ENCODE measurements at places on chromosomes 13 and 19. TPM values are rescaled to one million over a fixed set of nuclear protein-coding genes. Genes with fewer than 3 reads are reported as not detected.

The FCER2 gene
- 0.15 TPM for total RNA-seq

- no peak for DNase-seq
These were observed 40.3 kb upstream of the USPL1 start for GRCh38 chr13:30577401-30577852.

The FUT2 gene
- 0.08 TPM for total RNA-seq

DNA sequence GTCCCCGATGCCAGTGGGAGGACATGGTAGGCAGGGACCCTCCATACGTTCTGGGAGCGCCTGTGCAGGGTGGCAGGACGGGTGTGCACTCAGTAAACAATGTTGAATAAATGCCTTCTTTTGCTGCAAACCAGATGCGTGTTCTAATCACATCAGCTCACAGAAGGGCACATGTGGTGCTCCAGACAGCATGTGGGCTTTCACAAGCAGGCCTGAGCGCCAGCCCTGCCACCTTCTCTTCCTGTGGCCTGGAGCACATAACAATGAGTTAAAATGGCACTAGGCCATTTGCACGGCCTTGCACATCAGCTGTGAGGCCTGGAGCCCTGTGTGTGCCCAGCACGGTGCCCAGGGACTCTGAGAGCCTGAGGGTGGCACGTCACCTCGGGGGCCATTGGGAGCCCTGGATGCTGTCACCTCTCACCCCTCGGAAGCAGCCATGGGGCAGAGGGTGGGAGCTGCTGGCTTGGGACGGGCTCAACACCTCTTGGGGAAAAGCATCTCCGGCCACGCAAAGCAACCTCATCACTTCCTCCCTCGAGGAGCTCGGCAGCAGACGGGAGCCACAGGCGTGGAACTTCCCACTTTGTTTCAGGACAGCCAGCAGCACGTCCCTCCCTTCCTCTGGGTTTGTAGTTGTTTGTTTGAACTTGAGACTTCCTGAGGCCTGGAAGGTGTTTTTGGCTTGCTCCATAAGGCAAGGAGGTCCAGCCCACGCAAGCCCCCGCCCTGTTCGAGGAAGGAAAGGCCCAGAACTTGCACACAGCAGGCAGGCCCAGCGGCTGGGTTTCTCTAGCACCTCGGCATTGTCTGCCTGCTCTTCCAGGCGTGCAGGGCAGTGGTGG lies 9.8 kb downstream of the MCF2L start:
- no peak for DNase-seq

DNA sequence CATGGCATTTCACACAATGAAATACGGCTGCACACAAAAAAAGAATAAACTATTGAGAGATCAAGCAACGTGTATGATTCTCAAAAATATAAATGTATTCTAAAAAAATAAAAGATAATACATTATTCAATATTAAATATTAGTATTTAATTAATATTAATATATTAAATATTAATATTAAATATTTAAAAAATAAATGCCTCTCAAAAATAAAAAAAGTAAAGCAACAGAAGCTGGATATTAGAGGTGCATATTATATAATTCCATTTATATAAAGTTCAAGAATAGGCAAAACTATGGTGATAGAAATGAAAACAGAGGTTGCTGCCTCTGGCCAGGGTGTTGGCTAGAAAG lies 57.1 kb downstream of the GADD45B start:
- DNase-seq, result no peak

GRCh38 chr19:18017275-18018083 lies 9.5 kb downstream of the ARRDC2 start:
- no peak for DNase-seq

The KANK3 gene
- 1.2 TPM for total RNA-seq

DNA sequence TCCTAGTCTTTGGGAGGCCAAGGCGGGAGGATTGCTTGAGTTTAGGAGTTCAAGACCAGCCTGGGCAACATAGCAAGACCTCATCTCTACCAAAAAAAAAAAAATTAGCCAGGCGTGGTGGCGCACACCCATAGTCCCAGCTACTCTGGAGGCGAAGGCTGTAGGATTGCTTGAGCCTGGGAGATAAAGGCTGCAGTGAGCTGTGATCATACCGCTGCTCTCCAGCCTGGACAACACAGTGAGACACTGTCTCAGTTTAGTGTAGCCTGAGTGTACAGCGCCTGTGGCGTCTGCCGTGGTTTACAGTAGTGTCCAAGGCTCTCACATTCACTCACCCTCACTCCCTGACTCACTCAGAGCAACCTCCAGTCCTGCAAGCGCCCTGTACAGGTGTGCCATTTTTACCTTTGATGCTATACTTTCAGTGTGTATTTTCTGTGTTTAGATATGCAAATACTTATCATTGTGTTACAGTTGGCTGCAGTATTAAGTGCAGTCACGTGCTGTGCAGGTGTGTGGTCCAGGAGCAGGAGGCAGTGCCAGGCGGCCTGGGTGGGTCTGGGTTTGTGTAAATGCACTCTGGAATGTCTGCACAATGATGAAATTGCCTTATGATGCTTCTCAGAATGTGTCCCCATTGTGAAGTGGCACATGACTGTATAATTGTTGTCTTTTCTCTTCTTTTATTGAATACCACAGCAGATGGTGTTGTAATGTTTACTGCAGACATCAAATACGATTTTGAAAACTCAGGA lies 36.1 kb upstream of the DCUN1D2 start:
- DNase-seq, result no peak

The ZNF578 gene
- total RNA-seq, result not detected

The AMER2 gene
- not detected for total RNA-seq

The ZNF486 gene
- total RNA-seq, result 7.8 TPM

The CCDC70 gene
- total RNA-seq, result not detected

DNA sequence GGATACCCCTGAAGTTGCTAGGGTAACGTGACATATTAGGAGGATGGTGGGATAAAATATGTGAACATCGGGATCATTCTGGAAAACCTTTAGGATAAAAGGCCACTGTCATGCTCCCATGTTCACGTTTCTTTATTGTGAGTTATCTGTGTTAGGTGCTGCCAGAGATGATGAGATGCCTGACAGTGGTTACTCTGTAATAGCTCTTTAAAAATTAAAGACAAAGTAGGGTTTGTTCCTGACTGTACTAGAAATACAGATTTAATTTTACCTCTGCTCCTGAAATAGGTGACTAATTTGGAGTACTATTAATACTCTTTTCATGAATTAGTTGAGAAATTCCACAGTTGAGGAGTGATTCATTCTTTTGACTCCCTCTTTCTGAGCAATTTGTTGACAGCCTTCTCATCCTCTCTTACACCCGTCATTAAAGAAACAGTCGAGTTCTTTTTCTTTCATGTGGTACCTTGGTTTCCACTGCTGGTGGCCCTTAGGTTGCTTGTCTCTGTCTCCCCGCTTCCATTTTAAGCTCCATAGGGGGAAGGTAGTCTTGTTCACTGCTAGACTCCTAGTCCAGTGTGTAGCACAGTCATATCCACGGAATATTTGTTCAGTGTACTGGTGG lies 28.4 kb downstream of the SAE1 start:
- DNase-seq, result no peak

DNA sequence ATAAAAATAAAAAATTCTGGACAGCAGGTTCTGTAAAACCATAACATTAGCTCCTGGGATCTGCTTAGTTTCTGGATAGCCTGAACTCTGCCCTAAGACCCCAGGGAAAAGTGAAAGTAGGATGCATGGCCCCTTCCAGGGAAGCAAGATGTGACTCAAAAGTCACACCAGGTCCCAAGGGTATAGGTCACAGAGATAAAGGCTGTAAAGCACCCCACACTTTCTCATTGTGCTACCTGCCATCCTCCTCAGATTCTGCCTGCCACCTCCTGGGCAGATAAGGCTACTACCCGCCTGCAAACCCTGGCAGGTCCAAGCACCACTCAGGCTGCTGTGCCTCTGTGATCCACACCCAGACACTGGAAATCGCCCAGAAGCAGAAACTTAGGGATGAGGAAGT lies 20.6 kb downstream of the FFAR2 start:
- DNase-seq, result peak; percentile 54

GRCh38 chr19:18432275-18433014 lies 5.5 kb downstream of the ISYNA1 start:
- no peak for DNase-seq

GRCh38 chr13:100610391-100611347 lies 22.1 kb upstream of the GGACT start:
- DNase-seq, result no peak

DNA sequence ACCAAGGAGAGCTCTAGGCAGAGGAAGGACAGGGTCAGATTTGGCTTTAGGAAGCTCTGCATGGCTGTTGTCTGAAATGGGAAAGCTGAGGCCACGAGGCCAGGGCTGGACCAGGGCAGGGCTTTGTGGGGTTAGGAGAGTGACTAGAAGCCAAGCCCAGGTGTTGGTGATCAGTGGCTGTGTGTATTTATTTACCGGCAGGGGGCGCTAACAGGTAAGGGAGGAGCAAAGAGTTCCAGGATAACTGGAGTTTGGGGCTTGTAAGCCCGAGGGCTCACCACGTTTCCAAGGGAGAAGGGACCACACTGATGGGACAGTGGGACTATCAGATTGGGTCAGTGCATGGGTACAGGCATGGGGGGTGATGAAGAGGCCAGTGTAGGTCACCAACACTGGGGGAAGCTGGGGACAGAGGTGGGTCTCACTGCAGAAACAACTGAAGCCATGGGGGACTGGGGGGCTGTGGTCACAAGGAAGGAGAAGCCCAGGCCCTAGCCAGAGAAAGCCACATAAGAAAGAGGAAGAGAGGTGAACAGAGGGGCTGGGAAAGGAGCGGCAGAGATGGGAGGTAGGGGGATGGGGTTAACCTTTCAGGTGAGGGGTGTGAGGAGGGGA lies 3.9 kb downstream of the TMEM147 start:
- DNase-seq, result peak; percentile 33

The GIPC3 gene
- total RNA-seq, result 0.92 TPM

- DNase-seq, result no peak
These were observed 17.9 kb downstream of the FBN3 start for GRCh38 chr19:8131517-8131916.

DNA sequence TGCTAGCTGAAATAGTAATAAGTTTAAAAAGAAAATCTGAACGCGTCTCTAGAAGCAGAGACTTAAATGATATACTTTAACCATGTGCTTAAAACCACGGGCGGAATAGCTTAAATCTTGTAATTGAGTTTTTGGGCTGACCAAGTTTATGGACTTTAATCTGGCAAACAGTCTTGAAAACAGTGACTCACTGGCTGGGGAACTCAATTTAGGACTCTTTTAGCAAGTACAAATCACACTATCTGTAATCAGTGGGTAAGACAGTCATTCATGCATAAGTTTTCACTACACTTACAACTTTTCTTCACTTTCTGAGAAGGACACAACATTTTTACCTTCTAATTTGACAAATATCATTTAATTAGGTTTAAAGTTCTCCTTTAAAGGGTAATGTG lies 26.8 kb downstream of the ZNF627 start:
- DNase-seq, result no peak

DNA sequence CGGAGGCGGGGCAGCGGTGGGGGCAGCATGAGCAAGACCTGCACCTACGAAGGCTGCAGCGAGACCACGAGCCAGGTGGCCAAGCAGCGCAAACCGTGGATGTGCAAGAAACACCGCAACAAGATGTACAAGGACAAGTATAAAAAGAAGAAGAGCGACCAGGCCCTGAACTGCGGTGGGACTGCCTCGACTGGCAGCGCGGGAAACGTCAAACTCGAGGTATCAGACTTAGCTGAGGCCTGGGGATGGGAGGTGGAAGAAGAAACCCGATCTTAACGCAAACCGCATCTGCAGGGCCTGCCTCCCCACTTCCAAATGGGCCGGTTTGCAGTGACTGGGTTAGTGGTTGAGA lies 693 bp downstream of the RFXAP start:
- no peak for DNase-seq

DNA sequence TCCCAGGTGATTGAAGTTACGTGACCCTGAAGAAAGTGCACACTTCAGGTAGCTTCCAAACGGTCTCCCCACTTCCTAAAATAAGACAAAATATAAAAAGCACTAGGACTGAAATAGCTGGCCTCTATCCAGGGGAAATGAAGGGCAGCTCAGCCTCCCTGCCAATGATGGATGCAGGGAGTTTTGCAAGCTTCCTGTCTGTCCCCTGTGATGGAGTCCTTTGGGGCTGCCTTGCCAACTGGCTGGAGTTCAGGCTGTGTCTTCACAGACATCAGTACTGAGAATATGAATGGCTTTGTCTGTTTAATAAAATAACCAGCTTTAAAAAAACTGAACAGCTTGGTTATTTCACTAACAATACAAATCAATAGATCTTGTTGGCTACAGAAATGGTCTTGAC lies 101.4 kb upstream of the GPR12 start:
- no peak for DNase-seq

DNA sequence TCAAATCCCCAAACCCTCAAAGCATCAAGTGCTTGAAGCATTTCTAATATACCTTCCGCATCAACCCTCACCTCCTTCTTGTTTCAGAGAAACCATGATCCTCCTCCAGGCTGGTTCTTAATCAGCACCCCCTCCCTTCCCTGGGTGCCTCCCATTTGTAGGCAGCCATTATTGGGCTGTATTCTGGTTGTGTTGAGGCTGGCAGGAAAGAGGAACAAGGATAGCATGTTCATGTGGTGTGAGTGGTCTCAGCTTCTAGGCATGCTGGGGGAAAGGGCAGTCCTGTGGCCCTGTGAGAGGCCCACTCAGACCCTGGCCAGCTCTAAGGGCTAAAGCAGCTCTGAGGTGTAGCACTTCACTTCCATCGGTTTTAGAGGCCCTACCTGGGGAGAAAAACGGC lies 18.9 kb upstream of the TRIM13 start:
- no peak for DNase-seq

The KMT2B gene
- 68.8 TPM for total RNA-seq

DNA sequence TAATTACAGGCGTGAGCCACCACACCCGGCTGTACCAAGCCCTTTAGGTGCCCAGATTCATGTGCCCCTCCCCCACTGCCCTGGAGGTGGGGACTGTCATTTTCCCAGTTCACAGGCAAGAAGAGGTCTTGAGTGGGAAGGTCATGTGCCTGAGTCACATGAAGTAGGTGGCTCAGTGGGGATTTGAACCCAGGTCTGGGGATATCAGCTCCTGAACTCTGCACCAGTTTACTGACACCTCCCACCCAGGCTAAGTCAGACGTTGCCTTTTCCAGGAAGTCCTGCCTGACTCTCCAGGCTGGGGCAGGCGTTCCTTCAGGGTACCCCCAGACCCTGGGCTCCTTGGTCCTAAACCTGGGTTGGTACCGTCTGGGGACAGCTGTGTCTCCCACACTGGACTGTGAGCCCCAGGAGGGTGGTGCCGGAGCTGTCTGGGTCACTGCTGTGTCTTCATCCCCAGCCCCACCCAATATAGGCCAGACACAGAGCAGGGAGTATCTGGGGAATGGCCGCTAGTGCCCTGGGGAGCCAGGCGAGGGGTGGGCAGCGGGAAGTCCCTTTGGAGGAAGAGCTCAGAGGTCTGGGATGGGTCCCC lies 8.6 kb downstream of the VASP start:
- DNase-seq, result no peak
